ENCODE measurements at places on chromosomes 16 and 17. TPM values are rescaled to one million over a fixed set of nuclear protein-coding genes. Genes with fewer than 3 reads are reported as not detected.

DNA sequence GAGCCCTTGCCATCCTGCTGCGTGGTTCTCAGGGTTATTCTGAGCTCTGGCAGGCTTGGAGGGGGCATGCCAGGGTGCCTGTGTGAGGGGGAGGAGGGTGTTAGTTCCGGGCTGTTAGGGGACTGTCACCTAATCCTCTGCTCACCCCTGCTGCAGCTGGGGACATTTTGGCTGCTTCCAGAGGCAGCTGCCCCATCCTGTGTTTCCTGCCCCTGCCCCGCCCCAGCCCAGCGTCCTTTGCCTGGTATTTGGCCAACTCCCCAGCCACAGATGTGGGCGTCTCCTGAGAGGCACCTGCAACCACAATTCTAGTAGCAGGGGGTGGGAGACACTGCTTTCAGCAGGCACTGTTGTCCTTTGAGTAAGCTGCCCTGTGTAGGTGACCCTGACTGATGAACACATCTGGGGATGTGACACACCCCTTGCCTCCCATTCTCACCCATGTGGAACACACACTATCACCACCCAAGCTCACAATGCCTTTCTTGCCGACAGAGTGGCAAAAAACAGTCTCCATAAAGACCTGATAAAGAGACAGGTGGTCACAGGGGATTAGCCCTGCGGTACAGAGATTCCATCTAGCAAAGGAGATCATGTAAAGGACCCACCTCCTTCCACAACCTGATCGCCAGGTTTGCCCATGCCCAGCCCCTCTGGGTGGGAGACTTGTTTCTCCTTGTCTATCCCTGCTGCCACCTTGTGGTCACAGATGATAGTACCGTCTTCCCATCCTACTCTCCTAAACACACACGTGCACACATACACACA is at the start of gene CHRNE:
TSS of gene CHRNE (minus strand) at position 48 of the 768 bp plus-strand sequence. CDS start at position 13, 35 bp downstream.
- peak within 1 kb of the TSS; percentile 52 for H3K27ac ChIP-seq
- peak; percentile 71 for DNase-seq
- H3K27me3 ChIP-seq = no peaks in the 10 kb centered on the region
- H3K36me3 ChIP-seq = peaks cover 10% of the 10 kb centered on the region
- peak within 1 kb of the TSS; percentile 16 for H3K4me3 ChIP-seq

- H3K27me3 ChIP-seq = no peaks in the 10 kb centered on the region
- no peaks in the 10 kb centered on the region for H3K36me3 ChIP-seq
- H3K4me3 ChIP-seq = no peak overlapping the region
- H3K4me1 ChIP-seq = no peaks in the 10 kb centered on the region
- DNase-seq = no peak
These were observed 88.8 kb upstream of the EEF2KMT start for GRCh38 chr16:5186381-5186903.

- H3K27me3 ChIP-seq = no peaks in the 10 kb centered on the region
- peaks cover 15% of the 10 kb centered on the region for H3K4me1 ChIP-seq
- no peak for DNase-seq
- H3K36me3 ChIP-seq = no peaks in the 10 kb centered on the region
These were observed 4.8 kb upstream of the QPRT start for GRCh38 chr16:29674188-29674587.

DNA sequence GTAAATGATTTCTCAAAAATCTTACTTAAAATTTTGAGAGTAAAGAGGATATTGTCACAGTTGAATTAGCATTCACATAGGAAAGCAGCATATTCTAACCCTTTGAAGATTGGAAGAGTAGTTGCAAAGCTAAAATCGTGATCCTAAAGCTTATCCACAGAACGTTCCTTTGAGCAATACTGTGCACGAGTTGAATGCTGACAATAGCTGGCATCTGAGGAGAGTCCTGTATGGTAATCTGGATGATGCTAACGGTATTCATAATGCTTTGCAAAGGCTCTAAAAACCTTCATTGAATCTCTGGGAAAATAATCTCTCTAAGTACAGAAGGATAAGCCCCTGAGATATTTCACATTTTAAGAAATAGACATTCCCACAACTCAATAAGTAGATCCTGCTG is 354.6 kb downstream of the CDH8 start:
- no peak overlapping the region for H3K4me3 ChIP-seq
- H3K36me3 ChIP-seq = no peaks in the 10 kb centered on the region
- H3K4me1 ChIP-seq = no peaks in the 10 kb centered on the region
- H3K27me3 ChIP-seq = no peaks in the 10 kb centered on the region

MAPT gene
- 0.88 TPM for total RNA-seq

XAF1 gene
- total RNA-seq = 54.1 TPM

Measured in activated naive CD8-positive, alpha-beta T cell treated with anti-CD3 and anti-CD28 coated beads for 36 hours (primary cell).